ENCODE measurements at places on chromosomes 1 and 21.

DNA sequence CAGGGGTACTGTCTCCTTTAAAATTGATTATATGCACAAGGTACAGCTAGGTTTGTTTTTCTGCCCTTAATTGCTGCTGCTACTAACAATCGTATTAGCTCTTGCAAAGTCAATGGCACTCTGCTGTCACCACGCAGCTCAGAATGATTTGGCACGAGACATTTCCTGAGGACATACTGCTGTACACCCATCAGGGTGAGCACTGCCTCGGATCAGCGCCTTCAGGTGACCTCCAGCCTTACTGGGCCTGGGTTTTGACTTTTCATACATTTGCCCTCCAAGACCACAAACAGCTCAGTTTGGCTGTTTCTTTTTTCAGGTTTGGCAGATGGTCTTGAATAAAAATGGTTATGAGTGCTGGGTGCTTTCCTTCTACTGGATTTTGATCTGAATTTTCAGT lies 110.9 kb downstream of the NTPCR start:
- no peak for DNase-seq

- peak; percentile 33 for DNase-seq
Measured at GRCh38 chr1:42815941-42816584, 859 bp upstream of the ERMAP start.

- no peak for DNase-seq
Measured at GRCh38 chr1:100552031-100552430, 14.1 kb downstream of the GPR88 start.

GRCh38 chr1:81478219-81478618 lies 322.5 kb upstream of the ADGRL2 start:
- no peak for DNase-seq

- no peak for DNase-seq
Measured at GRCh38 chr21:39799178-39799577, 54.2 kb downstream of the IGSF5 start.

- no peak for DNase-seq
Measured at GRCh38 chr1:201756406-201756805, 72.6 kb upstream of the IPO9 start.

GRCh38 chr1:38191461-38191860 lies 144.9 kb upstream of the POU3F1 start:
- no peak for DNase-seq

- no peak for DNase-seq
Measured at GRCh38 chr1:55932402-55932801, 647.0 kb downstream of the PLPP3 start.

DNA sequence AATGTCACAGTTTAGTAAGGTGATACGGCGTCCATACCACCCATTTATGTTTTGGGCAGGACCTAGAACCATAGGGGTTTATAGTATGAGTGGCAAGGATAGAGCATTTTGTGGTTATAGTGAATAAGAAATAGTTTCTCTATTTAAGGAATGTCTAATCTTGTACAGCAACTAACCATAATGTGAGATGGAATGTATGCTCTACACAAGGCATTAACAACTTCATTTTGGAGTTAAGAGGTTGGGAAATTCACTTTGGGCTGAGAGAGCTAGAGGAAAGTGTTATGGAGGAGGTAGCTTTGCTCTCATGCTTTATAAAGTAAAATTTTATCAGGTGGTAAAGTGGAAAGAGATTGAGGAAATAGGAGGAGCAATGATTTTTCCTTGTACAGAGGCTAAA lies 3.0 kb upstream of the MCL1 start:
- DNase-seq, result no peak

- no peak for DNase-seq
Measured at GRCh38 chr1:48203287-48203900, 19.1 kb upstream of the SLC5A9 start.
